ENCODE measurements at places on chromosomes 6 and 20.
A peak's percentile ranks its signal among the peaks of the same experiment; 100 is the strongest.

- no peak for DNase-seq
These were observed 24.7 kb upstream of the LRFN2 start for GRCh38 chr6:40611912-40612311.

DNA sequence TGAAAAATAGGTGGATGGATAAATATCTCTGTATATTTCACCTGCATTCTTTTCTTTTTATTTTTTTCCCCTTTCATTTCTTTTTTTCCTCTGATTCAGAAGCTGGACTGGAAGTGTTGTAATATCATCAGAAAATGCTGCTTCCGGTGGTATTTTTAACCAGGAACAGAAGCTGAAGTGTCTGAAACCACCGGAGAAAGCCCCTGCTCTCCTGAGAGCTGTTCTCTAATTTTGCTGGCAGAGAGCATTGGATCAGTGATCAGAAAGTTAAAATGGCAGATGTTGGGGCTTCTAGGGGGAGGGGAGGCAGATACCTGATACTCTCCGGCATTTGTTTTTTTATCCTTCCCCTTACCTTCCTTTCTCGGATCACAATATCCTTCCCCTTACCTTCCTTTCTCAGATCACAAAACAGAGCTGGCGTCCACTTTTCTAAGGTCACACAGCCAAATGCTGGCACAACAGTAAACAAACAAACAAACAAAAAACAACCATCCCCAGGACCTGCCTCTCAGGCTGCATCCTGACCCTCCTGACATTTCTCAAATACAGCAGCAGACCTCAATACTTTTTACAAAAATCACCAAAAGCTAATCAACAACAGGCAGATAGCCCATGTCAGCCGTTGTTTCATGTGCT lies 143.2 kb upstream of the ZNF217 start:
- no peak for DNase-seq

DNA sequence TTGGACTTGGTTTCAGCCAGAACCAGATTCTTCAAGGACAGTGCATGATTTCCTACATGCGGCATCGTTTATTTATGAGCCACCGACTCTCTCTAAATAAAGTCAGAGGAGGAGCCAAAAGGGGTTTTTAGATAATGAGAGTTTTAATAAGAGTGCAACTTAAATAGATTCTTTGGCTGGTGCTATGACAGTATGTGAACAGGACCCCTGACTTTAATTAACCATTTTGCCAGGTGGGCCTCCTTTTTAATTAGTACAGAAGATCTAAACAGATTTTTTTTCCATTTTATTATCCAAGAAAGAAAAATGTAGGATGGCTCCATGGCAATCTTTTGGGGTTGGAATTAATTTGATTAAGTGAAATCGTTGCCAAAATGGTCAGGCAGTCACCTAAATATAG lies 74.8 kb upstream of the INSM1 start:
- no peak for DNase-seq

- DNase-seq = no peak
These were observed 8.1 kb downstream of the L3MBTL1 start for GRCh38 chr20:43515628-43516027.

GRCh38 chr6:75135450-75135849 lies 70.4 kb downstream of the COL12A1 start:
- DNase-seq = no peak

DNA sequence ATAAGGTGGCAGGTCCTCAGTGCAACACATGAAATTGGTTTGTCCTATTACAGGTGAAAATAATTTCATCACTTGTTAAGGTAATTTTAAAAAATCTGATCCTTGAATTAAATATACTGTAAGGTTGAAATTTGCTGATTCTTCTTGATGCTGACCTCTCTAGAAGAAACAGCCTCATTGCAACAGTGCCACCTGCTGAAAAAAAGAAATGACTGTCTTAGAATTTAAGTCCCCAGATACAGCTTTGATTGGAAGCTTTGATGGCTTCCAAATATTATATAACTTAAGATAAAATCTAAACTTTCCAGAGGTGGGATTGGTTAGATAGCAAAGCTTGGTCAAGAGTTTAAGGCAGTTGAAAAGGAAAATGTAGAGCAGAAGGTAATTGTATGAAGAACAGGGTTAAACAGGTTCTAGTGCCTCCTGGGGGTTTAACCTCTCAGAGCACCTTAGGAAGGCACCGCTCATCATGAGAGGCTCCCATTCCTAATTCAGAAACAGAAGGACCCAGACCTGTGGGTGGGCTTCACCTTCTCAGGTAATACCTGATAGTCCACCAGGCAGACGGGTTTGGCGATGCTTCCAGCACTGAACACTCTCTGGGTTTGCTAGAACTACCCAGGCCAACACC lies 401.0 kb downstream of the PAX1 start:
- DNase-seq = peak; percentile 31

GRCh38 chr20:46178891-46179290 lies 60.8 kb downstream of the CD40 start:
- DNase-seq = no peak

GRCh38 chr6:46909371-46909770 lies 12.4 kb downstream of the ADGRF5 start:
- no peak for DNase-seq

- no peak for DNase-seq
These were observed 34.3 kb downstream of the FNDC1 start for GRCh38 chr6:159203304-159204005.

DNA sequence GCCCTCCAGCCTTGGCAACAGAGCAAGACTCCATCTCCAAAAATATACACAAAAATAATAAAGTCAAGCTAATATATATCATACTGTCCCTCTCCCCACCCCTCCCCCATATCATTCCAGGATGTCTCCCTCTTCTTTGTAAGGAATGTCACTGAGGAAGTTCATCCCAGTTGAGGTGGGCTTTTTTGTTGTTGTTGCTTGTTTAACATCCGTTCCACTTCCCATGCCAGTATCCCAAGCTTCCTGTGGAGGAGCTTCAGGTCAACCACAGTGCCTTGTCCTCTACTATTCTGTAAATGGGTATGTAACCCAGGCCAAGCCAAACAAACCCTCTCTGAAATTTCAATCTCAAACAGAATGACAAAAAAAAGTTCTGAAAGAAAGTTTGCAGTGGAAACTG lies 19.0 kb upstream of the PTPN1 start:
- DNase-seq = no peak

DNA sequence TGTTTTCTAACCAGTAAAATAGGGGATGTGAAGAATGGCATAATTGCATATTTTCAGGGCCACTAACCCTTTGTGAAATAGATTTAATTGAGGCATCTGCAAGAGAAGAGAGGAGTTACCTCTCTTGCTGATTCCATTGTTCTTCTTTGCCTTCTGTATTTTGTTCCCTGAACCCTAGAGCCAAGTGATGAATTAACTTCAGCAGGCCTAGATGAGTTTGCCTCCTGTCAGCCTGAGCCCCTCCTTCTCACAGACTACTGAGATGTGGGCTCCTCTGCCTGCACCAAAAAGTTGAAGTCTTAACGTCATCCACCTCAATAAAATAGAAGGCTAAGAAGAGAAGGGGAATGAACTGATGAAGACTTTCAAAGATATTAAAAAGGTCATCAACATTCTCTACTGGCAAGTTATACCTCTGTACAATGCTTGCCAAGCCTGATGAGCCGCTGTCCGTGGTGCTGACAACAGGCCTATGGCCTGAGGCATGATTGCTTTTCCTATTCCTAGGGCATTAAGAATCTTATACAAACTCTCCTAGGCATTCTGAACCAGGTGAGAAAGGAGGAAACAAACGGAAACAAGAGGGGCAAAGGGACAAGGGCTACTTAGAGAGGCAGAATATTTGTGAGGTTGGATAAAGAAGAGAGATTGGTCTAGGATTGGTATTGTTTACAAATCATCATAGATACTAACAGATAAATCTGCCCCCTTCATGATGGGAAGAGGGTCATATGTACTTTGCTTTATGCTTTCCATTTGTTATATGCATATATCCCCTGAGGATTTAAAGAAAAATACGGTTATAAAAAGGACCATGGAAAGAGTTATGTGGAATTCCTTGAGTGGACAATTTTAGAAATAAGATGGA lies 46.8 kb downstream of the CD24 start:
- DNase-seq = peak; percentile 46

DNA sequence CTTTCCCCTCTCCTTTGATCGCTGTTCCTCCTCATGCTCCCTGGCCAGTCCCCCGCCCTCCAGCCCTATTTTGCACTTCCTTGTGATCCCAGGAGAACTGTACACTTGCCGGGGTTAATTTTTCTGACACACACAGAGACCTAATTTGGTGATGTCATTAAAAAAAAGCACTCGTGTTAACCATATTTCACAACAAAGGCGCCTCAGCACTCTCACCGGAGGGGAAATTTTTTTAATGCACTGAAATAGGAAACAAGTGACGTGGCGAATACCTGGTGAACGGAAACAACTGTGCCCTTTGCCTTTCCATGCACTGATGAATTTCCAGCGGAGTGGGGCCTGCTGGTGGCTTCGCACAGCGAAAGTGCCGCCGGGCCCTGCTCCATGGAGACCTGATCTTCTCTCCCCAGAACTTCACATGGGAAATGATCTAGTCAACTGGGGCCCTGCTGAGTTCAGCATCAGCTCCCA lies 53.9 kb upstream of the TAGAP start:
- DNase-seq = no peak

- DNase-seq = no peak
These were observed 182.2 kb upstream of the STXBP5 start for GRCh38 chr6:147022041-147022440.

DNA sequence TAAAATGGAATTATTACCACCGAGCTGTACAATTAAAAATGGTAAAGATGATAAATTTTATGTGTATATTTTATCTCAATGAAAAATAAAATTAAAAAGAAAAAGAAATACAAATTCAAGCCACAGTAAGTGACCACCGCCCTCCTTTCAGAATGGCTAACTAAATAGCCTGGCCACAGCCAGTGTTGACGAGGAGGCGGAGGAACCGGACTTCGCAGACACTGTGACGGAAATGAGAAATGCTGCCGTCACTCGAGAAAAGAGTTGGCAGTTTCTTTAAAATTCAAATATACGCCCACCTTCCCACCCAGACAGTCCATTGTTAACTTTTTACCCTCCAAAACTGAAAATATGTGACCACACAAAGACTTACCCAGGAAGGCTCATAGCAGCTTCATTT lies 50.0 kb downstream of the FOXF2 start:
- no peak for DNase-seq

- no peak for DNase-seq
These were observed at the start of gene PCK1 for GRCh38 chr20:57560554-57561355. TSS of gene PCK1 (plus strand) at chr20:57561110. CDS start at chr20:57561412, 302 bp downstream.

DNA sequence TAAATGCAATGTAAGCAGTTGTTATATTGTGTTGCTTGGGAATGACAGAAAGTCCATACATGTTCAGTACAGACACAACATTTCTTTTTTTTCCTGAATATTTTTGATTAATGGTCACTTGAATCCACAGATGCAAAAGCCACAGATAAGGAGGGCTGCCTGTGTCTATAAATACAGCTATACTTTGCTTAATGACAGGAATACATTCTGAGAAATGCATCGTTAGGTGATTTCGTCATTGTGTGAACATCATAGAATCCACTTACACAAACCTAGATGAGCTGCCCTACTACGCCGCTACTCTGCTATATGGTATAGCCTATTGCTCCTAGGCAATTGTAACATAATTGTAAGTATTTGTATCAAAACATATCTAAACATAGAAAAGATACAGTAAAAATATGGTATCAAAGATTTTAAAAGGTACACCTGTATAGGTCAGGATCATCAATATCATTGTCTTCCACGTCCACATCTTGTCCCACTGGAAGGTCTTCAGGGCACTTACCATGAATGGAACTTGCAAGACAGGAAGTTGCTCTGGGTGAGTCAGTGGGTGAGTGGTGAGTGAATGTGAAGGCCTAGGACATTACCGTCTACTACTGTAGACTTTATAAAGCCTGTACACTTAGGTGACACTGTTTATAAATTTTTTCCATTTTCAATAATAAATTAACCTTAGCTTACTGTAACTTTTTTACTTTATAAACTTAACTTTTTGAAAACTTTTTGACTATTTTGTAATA lies 27.9 kb upstream of the POPDC3 start:
- no peak for DNase-seq

GRCh38 chr6:11094411-11094851 lies 797 bp downstream of the SMIM13 start:
- peak; percentile 37 for DNase-seq

DNA sequence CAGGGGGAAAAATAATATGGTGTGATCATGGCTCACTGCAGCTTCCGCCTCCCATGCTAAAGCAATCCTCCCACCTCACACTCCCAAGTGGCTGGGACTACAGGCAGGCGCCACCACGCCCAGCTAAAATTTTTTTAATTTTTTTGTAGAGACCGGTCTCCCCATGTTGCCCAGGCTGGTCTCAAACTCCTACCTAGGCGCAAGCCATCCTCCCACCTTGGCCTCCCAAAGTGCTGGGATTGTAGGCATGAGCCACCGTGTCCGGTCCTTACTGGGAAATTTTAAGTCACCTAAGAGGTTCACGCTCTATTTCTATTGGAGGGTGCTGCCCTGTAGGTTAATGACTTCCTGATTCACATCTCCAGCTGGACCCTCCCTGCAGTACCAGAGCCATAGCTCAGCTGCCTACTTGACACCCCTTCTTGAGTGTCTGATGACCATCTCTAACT lies 626 bp upstream of the CDK5RAP1 start:
- DNase-seq = no peak

- DNase-seq = no peak
These were observed 28.4 kb downstream of the SNPH start for GRCh38 chr20:1294497-1294896.

DNA sequence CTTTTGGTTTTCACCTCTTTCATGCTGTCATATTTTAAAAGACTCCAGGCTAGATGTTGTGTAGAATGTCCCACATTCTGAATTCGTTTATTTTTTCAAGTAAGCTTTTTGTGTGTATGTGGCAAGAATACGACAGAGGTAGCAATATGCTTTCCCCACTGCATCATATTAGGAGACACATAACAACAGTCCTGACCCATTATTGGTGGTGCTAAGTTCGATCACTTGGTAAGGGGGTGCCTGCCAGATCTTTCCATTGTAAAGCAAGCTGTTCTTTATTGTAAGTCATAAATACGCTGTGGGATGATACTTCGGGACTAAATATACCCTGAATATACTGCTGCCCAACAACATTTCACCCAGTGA lies 588 bp upstream of the NCOA3 start:
- DNase-seq = peak; percentile 17

- no peak for DNase-seq
These were observed 103.2 kb upstream of the GRIK2 start for GRCh38 chr6:101290346-101290745.

- DNase-seq = no peak
These were observed 326.5 kb upstream of the RUNX2 start for GRCh38 chr6:45001663-45002062.

DNA sequence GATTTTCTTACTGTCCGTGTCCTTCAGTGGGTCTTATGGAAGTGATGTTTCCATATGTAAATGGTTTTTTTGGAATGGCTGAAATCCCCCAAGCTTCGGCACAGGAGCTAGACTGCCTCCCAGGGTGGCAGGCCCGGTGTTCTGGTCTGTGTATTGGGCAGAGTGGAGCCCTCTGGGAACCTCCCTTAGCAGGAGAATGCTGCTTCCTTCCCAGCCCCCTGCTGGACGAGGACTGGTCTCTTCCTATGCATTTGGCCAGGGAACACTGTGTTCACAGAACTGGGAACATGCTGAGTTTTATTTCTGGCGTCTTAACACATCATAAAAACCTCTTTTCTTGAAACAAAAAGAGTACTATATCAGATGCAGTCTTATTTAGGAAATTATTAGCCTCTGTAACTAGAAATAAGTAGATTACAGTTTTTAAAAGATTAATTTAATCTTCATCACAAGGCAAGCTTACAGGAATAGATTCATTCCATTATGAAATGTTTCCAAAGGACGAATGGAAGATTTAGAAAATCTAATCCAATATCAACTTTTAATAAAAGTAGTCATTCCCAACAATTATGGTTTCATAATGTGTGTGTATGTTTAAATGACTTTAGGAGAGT lies 56.6 kb downstream of the SYTL3 start:
- DNase-seq = peak; percentile 46

GRCh38 chr20:7959484-7959883 lies 19.2 kb upstream of the HAO1 start:
- DNase-seq = no peak

All from NCI-H460 (cell line).